Activated CD8-positive, alpha-beta T cell treated with anti-CD3 and anti-CD28 coated beads for 36 hours (primary cell): ENCODE measurements at places on chromosomes 11 and 22. TPM values are rescaled to one million over a fixed set of nuclear protein-coding genes. Genes with fewer than 3 reads are reported as not detected.
A peak's percentile ranks its signal among the peaks of the same experiment; 100 is the strongest.

Gene ASRGL1
- total RNA-seq, result 6.4 TPM

GRCh38 chr11:2462986-2463765 is 18.4 kb downstream of the KCNQ1 start:
- H3K36me3 ChIP-seq, result no peaks in the 10 kb centered on the region
- H3K27ac ChIP-seq, result no peak overlapping the region
- no peaks in the 10 kb centered on the region for H3K27me3 ChIP-seq

Gene OAF
- total RNA-seq, result 4.6 TPM

Gene TSGA10IP
- not detected for total RNA-seq

- H3K36me3 ChIP-seq, result peaks cover 22% of the 10 kb centered on the region
- peak overlapping the region; percentile 76 for H3K27ac ChIP-seq
- no peak overlapping the region for H3K4me3 ChIP-seq
- DNase-seq, result no peak
Observed at GRCh38 chr11:46673713-46674462, 26.5 kb downstream of the ARHGAP1 start.

Gene MUC2
- not detected for total RNA-seq

DNA sequence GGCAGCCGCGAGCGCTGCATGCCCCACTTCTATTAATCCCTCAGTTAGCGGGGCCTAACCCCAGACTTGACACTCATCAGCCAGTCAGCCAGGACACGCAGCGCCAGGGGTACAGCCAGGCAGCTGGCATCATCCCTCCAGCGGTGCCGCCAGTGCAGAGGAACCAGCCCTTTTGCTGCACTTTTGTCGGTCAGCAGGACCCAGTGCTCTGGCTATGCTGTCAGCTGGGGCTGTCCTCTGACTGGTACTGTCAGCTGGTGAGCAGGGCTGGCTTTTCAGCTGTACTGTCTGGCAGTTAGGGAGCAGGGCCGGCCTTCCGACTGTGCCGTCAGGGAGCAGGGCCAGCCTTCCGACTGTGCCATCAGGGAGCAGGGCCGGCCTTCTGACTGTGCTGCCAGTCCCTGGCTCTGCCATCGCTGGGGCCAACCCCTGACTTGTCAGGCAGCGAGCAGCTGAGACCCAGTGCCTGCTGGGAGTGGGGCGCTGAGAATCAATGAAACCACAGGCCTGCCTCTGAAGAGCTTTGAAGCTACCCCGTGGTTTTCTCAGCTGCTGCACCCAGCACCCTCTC is 115.4 kb downstream of the KIAA1671 start:
- peaks cover 2% of the 10 kb centered on the region for H3K36me3 ChIP-seq
- peak overlapping the region; percentile 97 for H3K27ac ChIP-seq
- H3K4me1 ChIP-seq, result peaks cover 91% of the 10 kb centered on the region
- H3K4me3 ChIP-seq, result peak overlapping the region; percentile 78
- DNase-seq, result peak; percentile 90
- no peaks in the 10 kb centered on the region for H3K27me3 ChIP-seq

DNA sequence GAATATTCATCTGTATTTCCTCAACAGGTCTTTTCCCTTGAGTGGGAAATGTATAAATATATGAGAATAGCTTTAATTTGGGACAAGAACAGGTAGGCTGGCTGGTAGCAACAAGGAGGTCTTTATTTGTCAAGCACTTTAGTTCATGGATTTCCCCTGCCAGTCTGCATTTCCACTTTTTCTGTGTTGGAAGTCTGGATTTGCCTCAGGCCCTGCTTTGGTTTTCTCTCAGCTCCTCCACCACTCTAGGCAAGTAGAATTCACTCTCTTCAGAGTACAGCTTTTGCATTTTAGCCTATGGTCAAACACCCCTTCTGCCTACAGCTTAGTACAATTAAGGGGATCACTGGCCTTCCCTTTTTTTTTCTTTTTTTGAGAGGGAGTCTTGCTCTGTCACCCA is 57.1 kb downstream of the QSER1 start:
- H3K4me3 ChIP-seq, result no peak overlapping the region
- DNase-seq, result no peak
- H3K27ac ChIP-seq, result no peak overlapping the region

Gene MS4A4A
- total RNA-seq, result not detected

- DNase-seq, result no peak
- peaks cover 16% of the 10 kb centered on the region for H3K27me3 ChIP-seq
- no peak overlapping the region for H3K27ac ChIP-seq
- H3K4me1 ChIP-seq, result no peaks in the 10 kb centered on the region
- H3K4me3 ChIP-seq, result no peak overlapping the region
Observed at GRCh38 chr22:20672082-20672424, 101.9 kb upstream of the SERPIND1 start.

Gene NCAPH2
- 126 TPM for total RNA-seq
